Gastrocnemius medialis (tissue), 4 donors: ENCODE measurements at places on chromosomes 2 and 18. TPM values are rescaled to one million over a fixed set of nuclear protein-coding genes. Genes with fewer than 3 reads are reported as not detected.

DNA sequence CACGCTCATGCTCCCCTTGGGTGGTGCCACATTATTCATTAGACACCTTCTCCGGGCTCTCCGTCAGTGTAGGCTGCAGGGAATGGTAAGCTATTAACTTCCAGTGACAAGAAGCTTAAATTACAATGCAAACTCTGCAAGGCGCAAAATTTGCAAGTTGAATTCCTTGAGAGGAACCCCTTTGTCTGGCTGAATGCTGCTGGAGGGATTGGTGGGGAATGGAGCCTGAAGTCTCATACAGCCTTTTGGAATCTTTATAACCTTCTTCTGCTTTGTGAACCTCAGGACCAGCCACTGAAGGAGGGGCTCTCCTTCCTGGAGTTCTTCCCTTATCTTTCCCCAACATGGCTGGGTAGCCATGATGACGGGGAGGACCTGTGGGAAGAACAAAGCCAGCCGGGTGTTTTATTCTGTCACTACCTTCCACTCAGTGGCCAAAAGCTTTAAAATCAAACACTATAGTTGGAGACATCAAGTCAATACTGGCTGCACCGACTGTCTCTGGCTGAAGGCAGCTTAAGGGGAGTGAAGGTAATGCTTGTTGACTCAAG is 220.9 kb upstream of the EPHA4 start:
- no peak for DNase-seq

- no peak for DNase-seq
Observed at GRCh38 chr2:54687595-54688152, 35.8 kb upstream of the EML6 start.

ANKRD44 gene
- 6.3 TPM for total RNA-seq

PDE11A gene
- total RNA-seq: 4.1 TPM

GRCh38 chr2:240921311-240921994 is 15.3 kb downstream of the CROCC2 start:
- peak; percentile 5 for DNase-seq

- DNase-seq: no peak
Observed at GRCh38 chr2:176496761-176497160, 227.5 kb downstream of the MTX2 start.

GRCh38 chr2:9278439-9278838 is 71.8 kb downstream of the ASAP2 start:
- no peak for DNase-seq

PPM1G gene
- total RNA-seq: 94.8 TPM

GRCh38 chr2:217160103-217160743 is 300.4 kb upstream of the TNP1 start:
- no peak for DNase-seq

GRCh38 chr2:128841803-128842202 is 523.1 kb upstream of the HS6ST1 start:
- no peak for DNase-seq

LNPK gene
- 23.0 TPM for total RNA-seq

DNA sequence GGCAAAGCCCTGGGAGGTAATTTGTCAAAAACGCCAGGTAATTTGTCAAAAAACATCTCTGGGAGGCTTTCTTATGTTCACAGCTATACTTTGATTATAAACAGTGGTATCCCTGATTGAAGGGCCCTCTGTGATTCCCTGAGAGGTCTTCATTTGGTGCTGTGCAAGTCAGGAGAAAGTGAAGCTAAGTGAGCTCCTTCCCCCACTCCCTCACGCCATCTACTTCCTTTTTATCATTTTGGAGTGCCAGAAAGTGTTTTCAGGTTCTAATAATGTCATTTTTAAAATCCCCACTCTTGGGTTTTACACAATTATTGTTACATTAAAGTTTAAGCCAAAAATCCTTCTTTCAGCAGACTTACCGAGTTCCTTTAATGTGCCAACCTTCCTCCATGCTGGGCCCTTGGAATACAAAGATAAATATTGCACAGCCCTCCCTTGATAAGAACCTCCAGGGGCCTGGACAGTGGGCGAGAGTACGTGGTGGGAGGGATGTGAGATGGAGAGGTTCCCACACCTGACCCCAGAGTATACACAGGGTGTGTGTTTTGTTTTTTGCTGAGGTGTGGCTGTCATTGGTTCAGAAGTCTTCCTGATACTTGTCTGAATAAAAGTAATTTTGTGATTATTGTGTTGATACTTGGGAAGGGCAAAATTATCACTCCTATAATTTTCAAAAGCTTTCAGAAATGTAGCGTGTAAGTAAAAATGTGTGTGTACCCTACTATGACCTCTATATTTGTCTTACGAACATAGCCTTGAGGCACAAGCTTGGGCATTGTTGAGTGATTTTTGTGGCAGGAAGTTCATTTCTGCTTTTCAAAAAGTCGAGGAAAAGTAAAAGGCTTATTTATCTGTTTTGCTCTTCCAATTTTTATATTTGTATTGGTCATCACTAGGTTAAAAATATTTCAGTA is 8.2 kb downstream of the MAPRE2 start:
- no peak for DNase-seq

GRCh38 chr2:46074501-46074900 is 222.7 kb upstream of the EPAS1 start:
- no peak for DNase-seq

ABCA12 gene
- not detected for total RNA-seq

DNA sequence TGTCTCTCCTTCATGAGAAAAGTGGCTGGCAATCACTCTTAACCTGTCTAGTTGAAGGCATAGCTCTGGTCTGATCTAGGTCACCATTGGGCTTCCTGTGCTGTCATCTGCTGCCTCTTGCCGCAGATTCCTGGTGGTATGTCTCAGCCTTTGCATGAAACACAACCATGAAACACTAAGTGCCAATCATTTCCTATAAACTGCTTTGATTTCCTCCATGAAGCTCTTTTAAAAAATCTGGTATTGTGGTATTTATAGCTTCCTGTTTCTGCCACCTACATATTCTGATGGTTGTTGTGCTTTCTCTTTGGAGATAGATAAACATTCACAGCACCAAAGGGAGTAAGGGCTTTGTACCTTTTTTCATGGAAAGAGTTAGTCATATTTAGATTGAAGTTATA is 120.0 kb upstream of the EPC2 start:
- no peak for DNase-seq

SLC9A4 gene
- total RNA-seq: not detected

- no peak for DNase-seq
Observed at GRCh38 chr2:167844714-167845530, 402.5 kb downstream of the STK39 start.

CD28 gene
- 0.09 TPM for total RNA-seq

MAP3K19 gene
- total RNA-seq: not detected

PROKR1 gene
- total RNA-seq: not detected

NYAP2 gene
- 1.7 TPM for total RNA-seq

- no peak for DNase-seq
Observed at GRCh38 chr18:44473394-44474066, 207.2 kb upstream of the SETBP1 start.

- no peak for DNase-seq
Observed at GRCh38 chr2:7452110-7452876, 535.1 kb downstream of the RNF144A start.

LAMA1 gene
- 0.44 TPM for total RNA-seq

DNA sequence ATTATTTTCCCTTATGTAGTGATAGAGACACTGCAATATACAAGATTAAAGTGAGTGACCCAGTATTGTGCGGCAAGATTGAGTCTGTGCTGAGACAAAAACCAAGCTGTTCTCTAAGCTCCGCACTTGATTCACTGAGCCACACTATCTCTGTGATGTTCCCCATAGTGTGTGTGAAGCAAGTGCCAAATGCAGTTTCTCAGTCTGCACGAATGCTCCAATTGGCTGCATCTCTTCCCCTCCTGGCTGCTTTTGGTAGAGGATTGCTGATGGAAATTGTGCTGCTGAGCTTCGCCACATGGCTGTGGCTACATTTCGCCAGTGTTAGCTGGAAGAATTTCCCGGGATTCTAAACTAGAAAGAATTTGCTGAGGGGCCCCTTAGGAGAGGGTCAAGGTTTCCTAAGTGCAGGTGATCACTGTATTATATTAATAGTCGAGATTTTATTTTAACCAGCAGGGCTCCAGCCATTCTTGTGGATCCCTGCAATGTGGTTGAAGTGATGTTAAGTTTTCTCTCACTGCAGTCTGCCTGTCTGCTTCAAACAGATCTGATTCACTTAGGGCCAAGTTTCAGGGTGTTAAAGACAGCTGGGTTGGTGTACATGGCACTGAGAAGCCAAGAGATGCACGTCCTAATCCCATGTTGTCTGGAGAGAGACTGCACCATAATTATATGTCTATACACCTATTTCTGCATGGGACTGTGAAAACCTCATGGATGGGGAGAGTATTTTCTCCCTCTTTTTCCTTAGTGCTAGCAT is 317.2 kb downstream of the DCC start:
- no peak for DNase-seq

COL5A2 gene
- total RNA-seq: 7.0 TPM

GRCh38 chr2:162243294-162243693 is at the start of gene FAP:
Gene FAP, minus strand, starts transcription at chr2:162243445. Its CDS starts 118 bp downstream, at chr2:162243327.
- no peak for DNase-seq

FRZB gene
- 3.6 TPM for total RNA-seq
